ENCODE measurements at places on chromosomes 3 and 15.
A peak's percentile ranks its signal among the peaks of the same experiment; 100 is the strongest.

DNA sequence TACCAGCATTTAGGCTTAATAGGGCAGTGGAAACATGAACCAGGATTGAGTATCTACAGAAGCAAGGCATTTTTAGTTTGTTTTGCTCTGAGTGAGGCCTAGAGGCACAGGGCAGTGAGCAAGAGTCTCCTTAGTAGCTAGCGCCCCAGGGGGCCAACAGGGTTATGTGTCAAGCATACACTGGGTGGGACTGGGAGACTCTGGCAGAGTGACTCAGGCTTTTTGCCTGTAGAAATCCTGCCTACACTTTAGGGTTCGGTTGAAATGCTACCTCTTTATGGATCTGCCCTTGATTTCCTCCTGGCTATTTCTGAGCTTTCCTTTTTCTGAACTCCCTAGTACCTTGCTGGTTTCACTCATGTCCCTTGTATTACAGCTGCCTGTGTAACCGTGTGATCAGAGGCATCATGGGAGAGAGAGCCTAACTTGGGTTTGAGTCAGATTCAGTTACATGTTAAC, 72.2 kb downstream of the TOP2B start:
- peak; percentile 53 for DNase-seq

GRCh38 chr3:111087924-111088469, 16.4 kb downstream of the NECTIN3 start:
- DNase-seq = no peak

DNA sequence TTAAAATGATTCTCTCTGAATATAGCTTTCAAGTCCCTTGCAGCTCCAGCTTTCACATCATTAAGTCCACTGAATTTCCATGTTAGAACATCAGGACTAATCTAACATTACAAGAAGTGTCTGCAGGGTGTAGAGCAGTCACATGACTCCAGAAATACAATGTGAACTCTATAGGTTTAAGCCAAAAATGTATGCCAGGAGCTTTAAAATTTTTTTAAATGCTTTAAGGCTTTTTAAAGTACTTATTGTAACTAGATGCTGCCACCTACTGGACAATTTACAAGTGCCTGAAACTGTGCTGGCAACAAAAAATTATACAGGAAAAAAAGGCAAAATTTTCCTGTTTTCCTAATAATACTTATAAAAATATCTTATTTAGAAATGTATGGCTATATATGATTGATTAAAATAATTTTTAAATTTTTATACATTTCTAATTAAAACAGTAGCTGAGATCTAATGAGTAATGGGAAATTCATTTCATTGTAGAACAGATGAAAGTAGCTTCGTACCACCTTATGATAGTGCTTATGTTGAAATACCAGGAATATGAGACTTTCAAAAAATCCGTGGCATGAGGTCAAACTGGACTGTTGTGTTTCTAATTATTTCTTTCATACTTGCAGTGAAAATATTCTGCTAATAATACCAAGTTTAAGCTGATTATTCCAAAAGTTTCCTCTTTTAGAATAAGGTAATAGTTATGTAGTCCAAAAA, 25.7 kb downstream of the FSIP1 start:
- DNase-seq = peak; percentile 25

DNA sequence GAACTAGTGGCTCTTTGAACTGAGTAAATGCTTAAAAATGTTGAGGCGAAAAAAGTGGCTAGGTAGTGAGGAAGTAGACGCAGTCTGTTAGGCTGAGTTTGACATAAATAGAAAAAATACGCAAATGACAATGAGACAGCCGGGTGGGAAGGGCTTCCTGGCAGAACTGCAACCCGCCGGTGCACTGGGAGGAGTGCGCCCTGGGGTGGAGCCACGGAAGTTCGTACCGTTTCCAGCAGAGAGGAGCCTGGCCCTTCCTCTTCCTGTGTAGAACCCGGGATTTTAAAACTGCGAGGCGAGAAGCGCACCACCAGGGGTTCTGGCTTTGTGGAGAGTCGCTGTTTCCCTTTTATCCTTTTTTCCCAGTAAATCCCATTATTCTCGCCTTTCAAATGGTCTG, 602.6 kb downstream of the PYDC2 start:
- DNase-seq = no peak

GRCh38 chr3:73571238-73571794, 53.4 kb downstream of the PDZRN3 start:
- DNase-seq = no peak

DNA sequence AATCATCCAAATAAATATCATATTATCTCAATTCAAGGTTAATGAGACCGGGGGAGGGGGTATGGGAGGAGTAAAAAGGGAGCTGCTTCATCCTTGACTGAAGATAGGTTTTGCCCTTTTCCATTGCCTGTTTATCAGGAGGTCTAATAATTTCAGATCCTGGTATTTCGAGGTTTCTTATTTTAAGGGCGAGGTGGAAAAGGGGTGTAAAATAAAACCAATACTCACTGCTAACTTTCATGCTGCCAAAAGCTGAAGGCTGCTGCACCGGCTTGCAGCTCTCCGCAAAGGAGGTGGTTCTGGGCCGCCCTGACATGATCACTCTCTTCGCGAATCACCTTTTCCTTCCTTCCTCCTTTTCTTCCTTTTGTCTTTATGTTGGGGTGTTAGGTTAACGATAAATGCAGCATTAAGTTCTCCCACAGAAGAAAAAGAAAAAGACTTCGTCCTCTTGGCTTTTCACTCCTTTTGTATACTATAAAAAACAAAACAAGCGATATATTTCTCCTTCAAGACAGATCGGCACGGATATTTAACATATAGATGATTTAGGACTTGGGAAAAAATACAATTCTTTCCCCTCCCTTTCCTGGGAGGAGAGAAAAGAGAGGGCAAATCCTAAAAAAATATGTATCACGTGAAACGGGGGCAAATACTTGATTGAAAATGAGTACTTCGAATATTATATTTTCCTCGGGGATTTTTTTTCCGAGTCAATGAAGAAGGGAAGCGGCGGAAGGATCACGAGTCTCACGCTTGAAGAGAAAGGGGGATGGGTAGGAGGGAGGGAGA, 932 bp downstream of the GSK3B start:
- peak; percentile 11 for DNase-seq

DNA sequence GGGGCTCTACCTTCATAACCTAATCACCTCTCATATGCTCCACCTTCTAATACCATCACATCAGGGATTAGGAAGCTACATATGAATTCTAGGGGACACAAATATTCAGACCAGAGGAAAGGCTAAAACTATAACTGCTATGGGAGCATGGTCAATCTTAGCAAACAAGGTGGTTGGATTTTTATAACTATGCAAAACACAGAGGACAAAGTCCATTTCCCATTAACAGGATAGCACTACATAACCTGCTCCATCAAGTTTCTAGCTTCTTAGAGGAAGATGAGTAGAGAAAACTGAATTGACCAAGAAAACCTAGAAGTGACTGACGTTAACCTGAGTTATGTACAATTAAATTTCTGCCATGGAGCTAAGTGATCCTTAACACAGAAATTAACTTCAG, 398.6 kb downstream of the TBL1XR1 start:
- DNase-seq = no peak

DNA sequence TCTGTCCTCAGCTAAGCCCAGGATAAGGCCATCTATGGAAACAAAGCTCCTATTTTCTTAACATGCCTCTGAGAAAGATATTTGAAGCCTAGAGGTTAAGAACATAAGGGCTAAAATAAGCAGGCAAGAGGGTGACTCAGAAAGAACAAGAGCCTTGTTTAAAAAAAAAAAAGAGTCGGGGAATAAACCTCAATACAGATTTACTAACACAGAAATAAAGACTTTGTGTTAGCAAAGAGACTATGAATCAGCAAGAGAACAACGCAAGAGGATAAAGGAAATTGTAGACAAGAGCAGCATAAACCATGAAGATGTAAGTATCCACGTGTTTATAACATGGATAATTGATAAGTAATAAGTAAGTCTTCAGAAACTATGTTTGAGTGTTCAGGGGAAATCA, 36.0 kb downstream of the RAB27A start:
- DNase-seq = peak; percentile 68

- DNase-seq = no peak
Measured at GRCh38 chr3:38645076-38645475, 4.4 kb downstream of the SCN5A start.

- no peak for DNase-seq
Measured at GRCh38 chr15:57914350-57915055, 151.0 kb downstream of the ALDH1A2 start.

GRCh38 chr15:42502477-42502876, 7.0 kb downstream of the SNAP23 start:
- DNase-seq = no peak

- peak; percentile 52 for DNase-seq
Measured at GRCh38 chr3:145902166-145902565, 258.8 kb downstream of the PLOD2 start.

DNA sequence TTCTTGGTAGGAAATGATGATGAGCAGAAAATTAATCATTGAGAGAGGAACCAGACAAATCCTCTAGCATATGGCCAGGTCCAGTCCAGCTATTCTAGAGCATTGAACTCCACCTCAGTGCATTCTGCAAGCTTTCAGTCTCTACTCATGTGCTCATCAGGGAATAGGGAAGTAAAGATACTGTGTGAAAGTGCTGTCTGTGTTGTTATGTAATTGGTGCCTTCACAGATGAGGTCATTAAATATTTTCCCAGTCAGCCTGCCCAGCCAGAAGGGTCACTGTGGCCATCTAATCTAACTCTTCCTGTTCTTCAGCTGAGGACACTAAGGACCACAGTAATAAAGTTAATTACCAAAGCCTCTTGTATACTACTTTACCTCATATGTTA, 28.2 kb downstream of the C3orf62 start:
- peak; percentile 50 for DNase-seq

DNA sequence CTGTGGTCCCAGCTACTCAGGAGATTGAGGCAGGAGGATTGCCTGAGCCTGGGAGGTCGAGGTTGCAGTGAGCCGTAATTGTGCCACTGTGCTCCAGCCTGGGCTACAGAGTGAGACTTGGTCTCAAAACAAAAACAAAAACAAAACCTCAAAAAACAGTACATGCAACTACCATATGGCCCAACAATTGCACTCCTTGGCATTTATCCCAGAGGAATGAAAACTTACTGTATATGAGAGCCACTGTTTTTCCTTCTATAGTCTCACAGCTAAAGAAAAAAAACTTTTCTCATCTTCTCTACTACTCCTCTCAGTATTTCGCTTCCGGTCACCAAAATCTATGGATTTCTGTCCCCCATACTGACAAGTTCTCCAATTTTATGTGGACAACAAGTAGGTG, 84.3 kb downstream of the FLNB start:
- no peak for DNase-seq

DNA sequence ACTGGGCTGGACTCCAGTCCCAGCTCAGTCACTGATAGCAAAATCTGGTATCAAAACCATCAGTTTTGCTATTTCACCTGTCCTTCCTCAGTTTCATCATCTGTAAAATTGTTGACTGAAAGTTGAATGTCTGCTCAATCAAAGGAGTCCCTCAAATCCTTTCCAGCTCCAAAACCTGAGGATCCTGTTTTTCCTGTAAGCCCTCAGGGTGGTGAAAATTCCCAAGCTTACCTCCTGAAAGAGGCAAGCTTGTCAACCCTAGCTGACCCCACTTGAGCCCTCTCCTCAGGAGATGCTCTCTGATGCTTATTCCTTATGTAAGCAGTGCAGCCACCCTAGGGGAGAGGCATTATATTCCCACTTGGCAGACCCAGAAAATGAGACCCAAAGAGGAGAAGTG, 82.6 kb downstream of the HMG20A start:
- DNase-seq = no peak

GRCh38 chr15:98930576-98930975, 77.0 kb downstream of the PGPEP1L start:
- no peak for DNase-seq

DNA sequence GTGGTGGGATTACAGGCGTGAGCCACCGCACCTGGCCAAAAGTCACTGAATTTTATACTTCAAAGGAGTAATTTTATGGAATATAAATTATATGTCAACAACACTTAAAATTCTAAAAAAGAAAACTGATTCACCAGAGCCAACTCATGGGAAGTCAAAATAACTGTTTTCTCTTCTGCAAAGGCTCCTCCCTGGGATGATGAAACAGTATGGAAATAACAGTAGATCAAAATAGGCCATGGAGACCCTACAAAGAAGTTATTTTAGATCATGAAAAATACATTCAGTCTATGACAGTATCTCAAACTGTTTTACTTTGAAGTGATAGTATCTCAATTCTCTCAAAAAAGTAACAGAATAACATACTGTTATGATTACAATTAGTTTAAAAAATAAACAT, 102.7 kb downstream of the IGSF11 start:
- DNase-seq = no peak

- DNase-seq = no peak
Measured at GRCh38 chr3:76969996-76970615, 69.8 kb upstream of the ROBO2 start.

- DNase-seq = no peak
Measured at GRCh38 chr3:172208586-172209332, 169.4 kb downstream of the FNDC3B start.

DNA sequence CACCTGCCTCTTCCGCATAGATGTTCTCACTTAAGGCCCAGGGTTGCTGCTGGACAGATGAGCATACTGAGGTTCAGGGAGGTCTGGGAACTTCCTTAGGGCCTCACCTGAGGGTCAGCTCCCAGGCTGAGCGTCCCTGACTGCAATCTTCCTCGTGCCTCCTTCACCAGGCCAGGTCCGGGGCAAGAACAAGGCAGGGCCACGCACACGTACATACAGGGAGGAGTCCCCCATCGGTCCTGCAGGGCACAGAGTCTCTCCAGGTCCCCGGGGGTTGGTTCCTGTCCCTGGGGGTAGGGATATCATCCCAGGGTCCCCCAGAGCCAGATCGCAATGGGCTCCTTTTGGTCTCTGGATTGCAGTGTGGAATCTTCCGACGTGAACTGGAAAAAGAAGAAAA, 130.1 kb downstream of the LRRK1 start:
- no peak for DNase-seq

DNA sequence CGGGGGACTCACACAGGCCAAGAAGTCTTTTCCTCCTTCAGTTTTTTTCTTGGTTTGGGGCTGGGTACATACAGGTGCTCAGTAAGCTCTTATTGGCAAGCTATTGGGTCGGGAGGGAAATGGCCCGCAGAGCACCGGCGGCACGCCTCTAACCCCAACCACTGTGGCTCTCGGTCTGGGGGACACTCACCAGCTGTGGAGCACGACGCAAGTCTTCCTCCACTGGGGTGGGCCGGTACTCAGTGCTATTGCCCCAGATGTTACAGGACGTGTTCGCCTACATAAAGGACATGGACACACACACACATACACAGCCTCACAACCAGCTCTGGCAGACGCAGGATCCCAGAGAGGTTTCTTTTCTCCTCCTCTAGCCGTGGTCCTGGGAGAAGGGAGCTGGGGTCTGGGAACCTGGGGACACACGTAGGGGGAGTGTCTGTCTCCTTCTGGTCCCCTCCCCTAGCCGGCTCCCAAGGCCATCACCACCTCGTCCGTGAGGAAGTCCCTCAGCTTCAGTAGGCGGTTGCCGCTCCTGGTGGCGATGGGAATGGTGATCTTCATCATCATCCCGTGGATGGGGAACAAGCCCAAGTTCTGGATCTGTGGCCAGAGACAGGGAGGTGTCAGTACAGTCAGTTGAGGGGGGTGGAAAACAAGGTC, 33.4 kb downstream of the FEM1B start:
- DNase-seq = no peak

GRCh38 chr3:100042166-100042981, 71.9 kb downstream of the FILIP1L start:
- peak; percentile 34 for DNase-seq

- DNase-seq = peak; percentile 60
Measured at GRCh38 chr3:66039590-66039887, 821 bp upstream of the MAGI1 start.

Measured in GM03348 (cell line).